ENCODE measurements at places on chromosomes 4 and X.
A peak's percentile ranks its signal among the peaks of the same experiment; 100 is the strongest.

DNA sequence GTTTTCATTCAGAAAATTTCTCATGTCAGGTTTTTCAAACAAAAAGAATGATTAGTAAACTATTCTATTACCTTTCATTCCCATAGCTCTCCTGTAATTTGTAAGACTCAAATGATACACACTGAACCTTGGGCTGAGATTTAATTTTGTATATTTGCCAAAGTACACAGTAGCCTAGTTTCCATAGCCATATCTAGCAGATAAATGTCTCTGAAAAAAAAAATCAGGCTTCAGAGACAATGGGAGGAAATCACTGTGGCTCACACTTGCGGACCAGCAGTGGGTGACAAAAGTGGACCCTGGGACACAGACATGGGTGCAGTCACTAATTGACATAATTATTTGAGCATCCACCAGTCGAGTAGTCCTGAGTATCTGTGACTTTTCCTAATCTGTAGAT lies 46.6 kb downstream of the MAOA start:
- no peak for DNase-seq

- DNase-seq, result no peak
Observed at GRCh38 chr4:41452484-41453225, 85.3 kb upstream of the LIMCH1 start.

DNA sequence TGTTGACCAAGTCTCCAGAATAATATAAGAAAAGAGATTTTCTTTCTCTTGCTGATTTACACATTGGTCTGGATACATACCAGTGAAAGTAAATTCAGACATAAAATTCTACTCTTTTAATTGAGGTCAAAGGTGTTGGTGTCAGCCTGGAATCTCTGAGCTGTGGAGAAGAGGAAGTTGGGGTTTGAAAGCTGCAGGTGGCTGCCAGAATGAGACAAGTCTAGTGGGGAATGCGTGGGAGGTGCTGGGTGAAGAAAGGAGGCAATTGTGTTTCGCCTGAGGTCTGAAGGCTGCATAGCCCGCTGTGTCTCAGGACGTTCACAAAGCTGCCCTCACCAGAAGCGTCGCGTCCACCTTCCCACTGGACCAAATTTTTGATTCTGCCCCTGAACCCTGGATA lies 31.2 kb downstream of the PHEX start:
- DNase-seq, result no peak

DNA sequence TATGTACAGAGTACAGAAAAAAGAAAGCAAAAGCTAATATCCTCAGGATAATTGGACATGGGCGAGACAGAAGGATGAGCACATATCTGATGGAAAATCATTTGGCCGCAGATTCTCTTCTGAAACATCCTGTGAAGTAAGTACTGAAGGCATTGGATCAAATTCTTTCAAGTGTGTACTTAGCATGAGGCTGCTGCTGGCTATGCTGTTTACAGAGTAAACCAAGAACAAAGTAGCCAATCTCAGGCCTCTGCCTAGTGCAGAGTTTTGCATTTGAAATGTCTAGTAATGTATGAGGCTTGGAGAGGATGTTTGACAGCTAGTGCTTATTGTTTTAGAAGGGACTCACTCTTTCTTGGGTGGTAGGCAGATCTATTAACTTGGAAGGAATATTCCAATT lies 128.5 kb downstream of the MAGEC2 start:
- DNase-seq, result no peak

DNA sequence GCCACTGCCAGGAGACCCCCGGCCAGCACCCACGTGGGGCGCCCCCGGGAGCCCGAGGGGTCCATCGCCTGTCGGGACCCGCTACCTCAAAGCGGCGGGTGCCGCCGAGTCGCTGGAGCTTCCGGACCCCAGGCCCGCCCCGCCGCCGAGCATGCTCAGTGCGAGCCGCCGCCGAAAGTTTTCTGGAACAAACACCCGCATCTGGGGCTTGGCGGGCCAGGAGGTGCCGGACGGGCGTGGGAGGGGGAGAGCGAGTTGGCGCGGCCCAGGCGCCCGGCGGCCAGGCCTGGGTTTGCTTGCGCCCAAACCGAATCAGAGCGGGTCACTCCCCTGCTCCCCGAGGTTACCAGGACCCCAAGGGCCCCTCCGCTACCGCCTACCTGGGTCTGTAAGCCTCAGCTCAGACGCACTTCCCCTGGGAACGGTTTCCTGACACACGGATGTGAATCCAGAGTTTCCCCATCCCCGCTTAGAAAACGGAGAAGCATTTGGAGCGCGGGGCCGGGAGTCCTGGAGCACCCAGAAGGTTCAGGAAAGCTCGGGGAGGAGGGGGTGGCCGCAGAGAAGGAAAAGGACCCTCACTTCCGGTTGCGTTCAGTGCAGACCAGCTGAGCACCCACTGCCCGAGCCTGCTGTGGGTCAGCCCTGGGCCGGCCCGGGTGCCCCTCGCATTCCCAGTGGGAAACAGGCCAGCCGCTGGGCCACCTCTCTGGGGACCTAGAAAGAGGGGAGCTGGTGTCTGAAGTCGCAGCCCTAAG lies at the start of gene EVC2:
EVC2 (minus strand) TSS at position 111 of the 758 bp plus-strand sequence; CDS start at position 65, 46 bp downstream.
- peak; percentile 45 for DNase-seq

DNA sequence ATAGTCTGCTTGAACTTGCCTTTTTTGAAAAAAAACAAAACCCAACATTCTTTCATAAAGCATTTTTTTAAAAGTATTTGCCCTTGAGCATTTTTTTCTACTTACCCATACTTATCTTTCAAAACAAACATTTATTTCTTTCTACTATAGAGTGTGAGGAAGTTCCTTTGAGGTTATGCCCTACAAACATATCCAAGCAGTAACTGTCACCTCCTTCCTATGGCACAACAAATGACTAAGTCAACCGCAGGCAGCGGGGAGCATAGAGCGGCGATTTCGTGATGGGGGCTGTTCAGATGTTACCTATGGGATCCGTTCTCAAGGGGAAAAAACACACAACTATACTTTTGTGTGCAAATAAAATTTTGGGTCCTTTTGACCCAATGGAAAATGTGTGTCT lies 19.4 kb downstream of the SPRY1 start:
- DNase-seq, result no peak

DNA sequence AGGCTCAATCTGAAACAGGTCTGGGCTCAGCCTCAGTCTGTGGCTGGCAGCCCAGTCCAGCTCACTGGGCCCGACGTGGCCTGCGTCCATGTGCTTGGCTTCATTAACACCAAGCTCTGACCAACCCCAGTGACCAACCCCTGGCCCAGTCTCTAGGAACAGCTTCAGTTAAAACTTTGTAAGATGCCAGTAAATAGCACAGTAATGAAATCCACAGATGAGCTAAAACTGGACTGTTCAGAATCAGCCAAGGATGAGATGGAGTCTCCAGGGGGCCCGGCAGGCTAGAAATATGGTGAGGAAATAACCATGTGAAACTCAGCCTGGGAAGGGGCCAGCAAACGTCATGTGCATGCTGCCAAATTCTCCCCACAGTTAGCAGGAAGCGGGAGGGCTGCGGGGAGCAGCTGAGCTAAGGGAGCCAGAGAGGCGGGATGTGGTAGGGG lies 37.1 kb upstream of the XPNPEP2 start:
- DNase-seq, result peak; percentile 32

- DNase-seq, result no peak
Observed at GRCh38 chr4:81492606-81493230, 21.0 kb upstream of the RASGEF1B start.

- DNase-seq, result no peak
Observed at GRCh38 chr4:81562093-81562492, 90.4 kb upstream of the RASGEF1B start.

- DNase-seq, result no peak
Observed at GRCh38 chr4:123110685-123111084, 188.3 kb upstream of the NUDT6 start.

DNA sequence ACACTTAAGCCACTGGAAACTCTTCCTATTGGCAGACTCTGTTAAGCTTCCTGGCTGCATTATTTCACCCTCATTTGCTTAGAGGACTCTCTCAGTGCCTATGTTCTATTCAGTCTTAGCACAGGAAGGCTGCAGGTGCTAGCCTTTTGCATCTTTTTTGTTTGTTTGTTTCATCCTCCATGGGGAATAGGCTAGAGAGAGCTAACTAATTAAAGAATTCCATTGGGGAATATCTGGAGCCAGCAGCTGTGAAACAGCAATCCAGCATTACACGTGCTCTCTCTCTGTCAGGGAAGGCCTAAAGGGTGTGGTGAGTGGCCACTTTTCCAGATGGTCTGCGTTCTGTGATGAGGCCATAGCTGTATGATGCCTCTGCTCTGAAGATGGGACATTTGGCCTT lies 633.6 kb downstream of the SPRY1 start:
- DNase-seq, result no peak

DNA sequence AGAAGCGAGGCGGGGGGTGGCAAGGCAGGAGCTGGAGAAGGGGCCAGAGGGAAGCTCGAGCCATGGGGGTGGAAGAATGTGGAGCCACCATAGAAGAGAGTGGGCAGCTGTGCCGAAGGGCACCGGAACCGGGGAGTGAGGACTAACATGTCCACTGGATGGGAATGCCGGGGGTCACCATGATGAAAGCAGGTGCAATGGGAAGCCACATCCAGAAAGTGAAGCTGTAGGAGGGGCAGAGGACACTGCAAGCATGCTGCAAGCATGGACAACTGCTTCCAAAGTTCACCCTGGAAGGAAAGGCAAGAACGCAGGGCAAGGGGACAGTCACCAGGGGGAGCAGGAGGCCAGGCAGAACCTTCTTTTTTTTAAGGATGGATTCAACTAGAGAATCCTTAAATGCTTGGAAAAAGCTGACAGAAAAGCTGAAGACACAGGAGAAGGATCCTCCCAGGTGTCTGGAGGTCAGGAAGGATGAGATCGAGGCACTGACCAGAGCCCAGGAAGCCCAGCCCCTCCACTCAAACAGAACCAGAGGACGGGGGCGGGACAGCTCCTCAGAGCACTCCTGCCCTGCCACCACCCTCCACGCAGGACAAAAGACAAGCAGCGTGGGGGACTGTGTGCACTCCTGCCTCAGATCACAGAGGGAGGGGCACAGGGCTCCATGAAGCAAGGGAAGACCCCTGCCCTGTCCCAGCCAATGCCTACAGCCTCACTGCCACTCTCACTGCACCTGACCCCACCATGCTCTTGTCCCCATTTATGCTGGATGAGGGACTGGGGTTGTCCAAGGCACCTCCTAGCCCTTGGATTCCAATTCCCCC lies 169.2 kb downstream of the AFAP1 start:
- no peak for DNase-seq

- DNase-seq, result no peak
Observed at GRCh38 chrX:130001893-130002292, 19.5 kb downstream of the BCORL1 start.

DNA sequence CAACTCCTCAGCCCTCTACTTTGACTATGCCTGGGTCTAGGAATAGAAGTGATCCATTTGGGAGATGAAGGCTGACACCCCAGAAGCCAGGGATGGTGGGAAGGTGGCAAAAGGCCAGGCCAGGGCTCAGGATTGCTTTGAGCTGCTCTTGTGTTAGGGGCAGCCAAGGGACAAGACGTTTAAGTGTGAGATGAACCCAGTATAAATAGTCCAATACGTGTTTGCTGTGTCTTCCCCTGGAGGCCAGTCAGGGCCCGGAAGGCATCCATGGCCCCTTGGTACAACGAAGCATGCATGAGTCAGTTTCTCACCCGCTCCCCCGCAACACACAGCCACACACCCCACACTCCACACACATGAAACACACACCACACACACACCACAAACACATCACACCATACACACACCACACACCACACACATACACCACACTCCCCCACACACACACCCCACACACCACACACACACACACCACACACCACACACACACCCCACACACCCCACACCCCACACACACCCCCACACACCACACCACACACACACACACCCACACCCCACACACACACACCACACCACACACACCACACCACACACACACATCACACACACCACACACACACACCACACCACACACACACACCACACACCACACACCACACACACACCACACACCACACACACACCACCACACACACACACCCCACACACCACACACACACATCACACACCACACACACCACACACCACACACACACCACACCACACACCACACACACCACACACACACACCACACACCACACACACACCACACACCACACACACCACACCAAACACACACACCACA lies 5.1 kb downstream of the STARD8 start:
- DNase-seq, result no peak

DNA sequence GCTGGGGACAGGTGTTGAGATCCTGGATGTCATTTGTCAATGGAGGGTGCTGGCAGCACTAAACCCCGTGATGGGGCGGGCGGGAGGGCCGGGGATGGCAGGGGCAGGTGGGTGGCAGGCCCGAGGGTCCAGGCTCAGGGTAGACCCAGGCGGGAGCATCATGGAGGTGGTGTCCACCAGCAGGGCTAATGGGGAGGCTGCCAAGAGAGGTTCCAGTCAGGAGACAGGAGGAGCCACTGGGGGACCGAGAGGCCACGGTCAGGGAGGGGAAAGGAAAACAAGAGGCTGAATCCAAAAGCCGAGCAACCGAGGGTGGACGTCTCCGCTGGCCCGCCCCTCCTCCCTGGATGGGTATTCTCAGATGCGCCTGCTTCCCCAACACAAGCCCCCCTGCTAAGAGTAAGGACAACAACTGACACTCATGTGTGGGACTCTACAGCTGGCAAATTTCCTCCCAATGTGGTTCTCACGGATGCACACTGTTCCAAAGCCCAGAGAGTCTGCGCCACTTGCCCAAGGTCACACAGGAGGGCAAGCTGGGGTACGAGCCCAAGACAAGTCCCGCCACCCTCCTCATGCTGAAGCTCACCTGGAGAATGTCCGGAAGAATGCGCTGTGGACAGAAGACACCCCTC lies 132.0 kb downstream of the CPZ start:
- DNase-seq, result no peak

DNA sequence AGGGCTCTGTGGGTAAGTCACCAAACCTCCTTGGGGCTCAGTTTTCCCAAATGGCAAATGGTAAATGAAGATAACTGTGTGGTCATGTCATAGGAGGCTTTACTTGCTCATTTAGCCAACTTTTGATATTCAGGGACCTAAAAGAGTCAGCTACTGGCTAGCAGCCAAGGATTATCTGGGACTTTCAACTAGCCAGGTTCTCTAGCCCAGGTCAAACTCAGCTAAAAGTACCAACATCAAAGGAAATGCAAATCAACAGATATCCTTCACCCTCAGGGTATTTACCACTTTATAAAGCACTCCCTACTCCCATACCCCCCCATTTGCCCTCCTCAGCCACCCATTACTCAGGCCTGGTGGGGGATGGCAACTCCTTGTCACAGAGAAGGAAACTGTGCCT lies 7.5 kb downstream of the AMER1 start:
- DNase-seq, result no peak

GRCh38 chrX:16138108-16138427 lies 14.7 kb downstream of the GRPR start:
- no peak for DNase-seq

GRCh38 chr4:138910195-138910913 lies 105.2 kb upstream of the NOCT start:
- no peak for DNase-seq

DNA sequence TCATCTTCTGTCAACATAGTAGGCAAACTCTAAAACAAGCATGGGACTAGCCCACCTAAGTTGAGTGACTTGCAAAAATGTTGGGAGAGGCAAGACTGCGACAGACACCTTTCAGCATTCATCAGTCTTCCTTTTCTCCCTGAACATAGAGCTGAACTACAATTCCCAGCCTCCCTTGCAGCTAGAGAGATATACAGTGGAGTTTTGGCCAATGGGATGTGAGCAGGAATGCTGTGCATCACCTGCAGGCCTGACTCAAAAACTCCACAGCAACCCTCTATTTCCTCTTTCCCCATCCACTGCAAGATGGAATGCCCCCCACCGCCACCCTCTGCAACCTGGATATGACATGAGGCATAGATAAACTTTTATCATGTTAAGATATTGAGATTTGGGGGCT lies 66.5 kb downstream of the PDHA1 start:
- no peak for DNase-seq

Measured in left colon (tissue), 2 donors.